ENCODE measurements at places on chromosomes 6 and 20. TPM values are rescaled to one million over a fixed set of nuclear protein-coding genes. Genes with fewer than 3 reads are reported as not detected.

DNA sequence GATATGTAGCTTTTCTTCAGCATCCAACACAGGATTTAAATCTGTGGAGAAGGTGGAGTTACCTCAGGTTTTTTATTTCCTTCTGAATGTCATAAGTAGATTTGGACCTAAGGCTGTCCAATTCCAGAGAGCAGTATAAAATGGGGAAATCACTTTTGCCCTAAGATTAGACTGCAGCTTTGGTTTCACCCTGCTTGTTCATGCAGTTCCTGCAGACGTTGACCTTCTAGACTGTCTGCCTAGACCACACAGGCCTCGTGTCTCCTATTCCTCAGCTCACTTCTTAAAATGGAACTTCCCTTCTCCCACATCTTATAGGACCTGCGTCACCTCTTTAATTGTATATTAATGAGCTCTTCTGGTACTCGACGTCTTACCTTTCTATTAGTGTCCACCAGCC lies 26.0 kb upstream of the C6orf62 start:
- no peak for DNase-seq

DNA sequence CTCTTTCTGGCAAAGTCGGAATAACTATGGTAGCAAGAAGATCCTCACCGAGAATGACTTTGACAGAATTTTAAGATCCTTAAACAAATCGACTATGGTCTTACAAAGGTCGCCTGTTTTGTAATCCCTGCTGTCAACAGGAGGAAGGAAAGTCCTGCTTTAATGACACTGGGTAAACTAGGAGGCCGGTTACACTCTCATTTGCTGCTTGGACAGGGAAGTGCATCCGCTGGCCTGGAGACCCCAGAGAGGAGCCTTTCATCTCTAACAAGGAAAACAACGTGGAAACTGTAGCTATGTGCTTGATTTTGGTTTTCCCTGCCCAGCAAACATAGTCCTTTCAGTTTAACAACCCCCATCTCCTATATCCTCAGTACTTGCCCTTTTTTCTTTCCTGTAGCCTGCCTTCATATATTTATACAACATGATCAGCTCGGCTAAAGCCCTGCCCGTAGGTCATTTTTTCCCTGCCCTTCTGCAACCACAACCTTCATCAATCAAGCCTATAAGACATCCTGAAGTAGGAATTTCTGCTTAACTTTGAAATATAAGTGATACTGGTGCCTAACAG lies 97.2 kb upstream of the RIN2 start:
- no peak for DNase-seq

DNA sequence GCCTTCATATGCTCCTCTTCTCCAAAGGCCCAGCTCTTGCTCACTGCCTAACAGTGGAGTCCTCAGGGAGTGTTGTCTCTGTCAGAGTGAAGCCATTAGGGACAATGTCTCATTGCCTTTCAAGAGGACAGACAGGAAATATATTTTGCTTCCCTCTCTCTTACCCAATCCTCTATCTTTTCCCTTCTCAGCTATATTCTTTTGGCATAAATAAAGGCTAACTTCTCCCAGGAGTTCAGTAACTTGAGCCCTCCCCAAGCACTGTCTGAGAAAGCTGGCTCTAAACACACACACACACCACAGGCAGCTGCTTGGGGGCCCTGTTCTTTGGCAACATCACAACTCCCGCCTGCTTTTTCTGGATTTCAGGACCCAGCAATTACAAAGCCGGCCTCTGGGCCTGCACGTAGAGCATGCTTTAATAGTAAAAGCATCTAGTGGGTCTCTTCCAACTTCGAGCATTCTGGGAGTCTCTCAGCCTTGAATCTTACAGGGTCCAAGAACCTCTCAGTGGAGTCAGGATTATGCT lies 34.7 kb upstream of the LAMA4 start:
- no peak for DNase-seq

The SPEF1 gene
- total RNA-seq = under 0.01 TPM

DNA sequence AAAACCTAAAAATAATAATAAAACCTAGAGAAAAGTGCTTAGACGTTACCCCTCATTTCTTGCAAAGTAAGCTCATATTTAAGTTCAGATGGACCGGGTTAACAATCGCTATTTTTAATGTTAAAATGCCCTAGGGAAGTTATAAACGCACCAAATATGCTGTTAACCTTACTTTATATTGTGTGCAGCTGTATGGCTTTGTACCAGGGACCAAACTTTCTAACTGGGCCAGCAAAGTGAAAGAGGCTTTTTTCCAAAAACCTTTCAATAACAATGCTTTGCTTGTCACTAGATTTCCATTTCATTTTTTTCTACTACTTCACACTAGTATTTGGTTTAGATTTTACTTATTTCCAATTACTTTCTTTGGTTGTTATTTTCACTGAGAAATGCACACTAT lies 248.5 kb downstream of the FOXC1 start:
- no peak for DNase-seq

The ADAM33 gene
- not detected for total RNA-seq

DNA sequence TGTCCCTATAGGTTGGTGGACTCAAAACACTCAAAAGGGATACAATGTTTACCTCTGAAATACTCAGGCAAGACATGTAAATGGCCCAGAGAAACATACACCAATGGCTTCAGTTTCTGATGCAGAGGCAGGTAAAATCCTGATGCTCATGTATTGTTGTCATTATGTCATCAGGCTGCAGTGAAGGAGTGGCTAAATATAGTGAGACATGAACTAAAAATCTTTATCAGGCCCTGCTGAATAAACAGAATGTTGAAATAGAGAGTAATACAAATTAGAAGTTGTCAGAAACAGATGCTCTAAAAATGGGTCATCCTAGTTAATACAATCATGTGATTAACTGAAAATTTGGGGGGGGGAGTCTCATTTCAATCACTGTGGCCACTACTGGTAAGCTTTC lies 20.4 kb downstream of the PTPRK start:
- DNase-seq = no peak

- DNase-seq = peak; percentile 63
These were observed 5.5 kb upstream of the HLA-E start for GRCh38 chr6:30483677-30484279.

The CAP2 gene
- total RNA-seq = under 0.01 TPM

DNA sequence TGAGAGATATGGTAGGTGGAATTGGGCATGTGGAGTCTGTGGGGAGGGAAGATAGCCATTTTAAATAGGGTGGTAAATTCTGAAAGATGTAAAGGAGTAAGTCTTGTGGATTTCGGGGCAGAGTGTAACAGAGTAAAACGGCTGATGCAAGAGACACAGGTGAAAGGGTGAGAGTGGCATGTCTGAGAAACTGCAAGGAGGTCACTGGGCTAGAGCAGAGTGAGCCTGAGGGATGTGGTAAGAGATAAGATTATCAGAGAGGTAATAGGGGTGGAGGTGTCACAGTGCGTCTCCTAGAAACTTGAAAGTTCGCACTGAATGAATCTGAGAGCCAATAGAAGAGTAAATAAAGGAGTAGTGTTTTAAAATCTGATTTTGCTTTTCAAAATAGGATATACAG lies 308.1 kb downstream of the EPM2A start:
- no peak for DNase-seq

- no peak for DNase-seq
These were observed 46.5 kb downstream of the SOBP start for GRCh38 chr6:107536180-107536961.

GRCh38 chr20:63246490-63247288 lies 7.6 kb downstream of the NKAIN4 start:
- no peak for DNase-seq

DNA sequence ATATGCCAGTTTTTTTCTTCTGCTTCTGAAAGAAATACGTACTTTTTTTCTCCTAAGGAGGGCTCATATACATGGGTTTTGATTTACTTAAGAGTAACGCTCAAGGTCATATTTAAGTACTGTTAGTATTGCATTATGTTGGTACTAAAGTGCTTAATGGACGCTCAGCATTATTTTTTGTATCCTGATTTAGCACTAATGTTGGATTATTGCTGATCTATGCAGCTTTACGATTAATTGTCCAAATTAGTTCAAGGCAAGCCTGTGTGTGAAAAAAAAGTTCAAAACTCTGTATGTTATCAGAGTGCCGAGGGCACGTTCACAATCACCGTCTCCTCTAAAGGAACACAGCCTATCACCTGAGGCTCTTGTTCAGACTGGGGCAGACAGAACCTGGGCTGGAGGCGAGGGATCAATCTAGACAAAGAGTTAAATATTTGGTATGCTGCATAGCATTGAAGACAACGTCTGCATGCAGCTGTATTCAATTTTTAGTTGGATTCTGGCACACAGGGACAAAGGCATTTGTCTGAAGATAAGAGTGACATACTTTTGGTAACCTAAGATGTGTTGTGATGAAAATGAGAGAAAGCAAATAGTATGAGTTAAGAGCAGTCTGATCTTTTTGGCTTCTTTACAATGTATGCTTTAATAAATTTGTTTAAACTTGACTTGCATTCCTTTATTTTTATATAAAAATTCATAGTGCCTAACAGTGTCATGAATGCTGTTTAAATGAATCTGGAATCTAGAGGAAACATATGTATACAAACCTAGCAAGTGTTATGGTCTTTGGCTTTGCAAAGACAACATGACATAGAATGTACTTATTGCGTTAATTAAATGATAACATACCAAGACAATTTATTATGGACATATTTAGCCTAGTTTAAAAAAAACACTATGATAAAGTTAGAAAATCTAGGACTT lies 341.2 kb downstream of the SAMD5 start:
- no peak for DNase-seq

The RNF144B gene
- total RNA-seq = 16.7 TPM

GRCh38 chr20:44215125-44215524 lies 4.6 kb upstream of the OSER1 start:
- peak; percentile 83 for DNase-seq

GRCh38 chr6:11917951-11918738 lies 94.0 kb upstream of the HIVEP1 start:
- no peak for DNase-seq

DNA sequence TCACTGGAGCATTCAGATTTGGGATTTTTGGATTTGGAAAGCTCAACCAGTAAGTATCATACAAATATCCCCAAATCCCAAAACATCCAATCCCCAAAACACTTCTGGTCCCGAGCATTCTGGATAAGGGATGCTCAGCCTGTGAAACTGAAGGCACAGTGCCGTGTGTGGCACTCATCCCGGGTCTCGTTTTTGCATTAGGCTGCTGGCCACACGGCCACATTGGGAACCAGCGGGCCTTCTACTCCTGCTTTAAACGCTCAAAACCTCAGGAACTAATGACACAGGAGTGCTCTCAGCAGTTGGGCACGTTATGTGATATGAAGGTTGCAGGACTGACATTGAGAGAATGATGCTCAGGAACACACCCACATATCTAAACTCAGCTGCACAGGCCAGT lies 35.6 kb downstream of the PSMG4 start:
- no peak for DNase-seq

The PACRG gene
- total RNA-seq = 5.7 TPM

DNA sequence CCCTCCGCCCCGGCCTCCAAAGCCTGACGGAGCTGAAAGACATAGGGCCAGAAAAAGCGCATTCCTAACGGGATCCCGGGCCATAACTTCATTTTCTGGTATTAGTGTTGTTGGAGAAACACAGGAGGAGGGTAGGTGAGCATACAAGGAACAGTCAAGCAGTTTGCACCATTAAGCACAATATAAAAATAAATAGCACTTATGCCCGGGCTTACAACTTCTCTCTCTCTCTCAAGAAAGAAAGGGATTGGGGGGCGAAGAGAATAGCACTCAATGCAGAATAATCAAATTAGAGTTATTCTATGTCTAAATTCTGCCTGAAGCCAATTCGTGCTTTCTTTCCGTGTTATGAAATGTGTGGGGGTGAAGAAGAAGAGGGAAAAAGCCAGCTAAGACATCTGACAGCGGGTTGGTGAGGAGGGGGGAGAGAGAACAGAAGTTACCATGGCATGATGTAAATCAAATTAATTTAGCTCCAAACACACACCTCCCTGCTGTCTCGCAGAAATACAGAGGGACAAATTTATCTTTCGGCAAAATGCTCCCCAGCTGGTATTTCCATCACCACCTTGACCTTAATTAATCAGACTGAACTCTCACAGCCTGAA lies 508 bp upstream of the METTL24 start:
- no peak for DNase-seq

The SCUBE3 gene
- total RNA-seq = not detected

The LY6G6F gene
- 0.54 TPM for total RNA-seq

The PBOV1 gene
- total RNA-seq = not detected

- DNase-seq = no peak
These were observed 509.9 kb downstream of the TENT5A start for GRCh38 chr6:81242624-81243023.

The SPATS1 gene
- total RNA-seq = not detected

DNA sequence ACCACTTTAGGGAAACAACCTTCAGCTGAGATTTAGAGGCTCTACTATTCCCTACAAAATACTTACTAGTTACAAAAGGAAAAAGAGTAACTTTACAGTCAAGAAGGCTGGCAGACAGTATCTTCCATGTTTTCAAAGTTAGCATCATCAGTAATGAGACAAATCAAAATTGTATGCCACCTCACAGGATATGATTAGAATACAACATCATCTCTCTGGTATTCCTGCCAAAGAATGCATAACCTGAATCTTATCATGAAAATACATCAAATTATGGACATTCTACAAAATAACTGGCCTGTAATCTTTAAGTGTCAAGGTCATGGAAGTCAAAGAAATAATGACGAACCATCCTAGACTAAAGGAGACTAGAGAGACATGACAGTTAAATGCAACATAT lies 38.4 kb downstream of the CDK5RAP1 start:
- DNase-seq = no peak

- DNase-seq = no peak
These were observed 101.0 kb downstream of the ARHGAP18 start for GRCh38 chr6:129608886-129609537.

GRCh38 chr20:50187403-50188051 lies 3.1 kb upstream of the CEBPB start:
- DNase-seq = no peak

The MYB gene
- total RNA-seq = 250 TPM

The IL17A gene
- under 0.01 TPM for total RNA-seq

GRCh38 chr6:21151119-21151518 lies 442.4 kb upstream of the SOX4 start:
- DNase-seq = no peak

The SLC25A27 gene
- total RNA-seq = 5.7 TPM

DNA sequence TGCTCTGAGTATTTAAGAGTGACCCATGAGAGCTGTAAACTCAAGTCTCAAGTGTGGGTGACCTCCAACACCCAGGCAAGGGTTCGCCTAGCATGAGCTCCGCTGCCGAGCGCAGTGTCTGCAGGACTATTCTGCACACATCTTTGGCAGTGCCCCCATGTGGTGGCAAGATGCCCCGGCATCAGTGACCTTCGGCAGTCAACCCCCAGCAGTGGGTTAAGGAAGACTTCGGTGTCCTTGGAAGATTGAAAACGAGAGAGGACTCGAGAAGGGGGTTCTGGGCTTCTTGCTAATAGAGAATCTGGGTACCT lies 43.1 kb downstream of the RBM38 start:
- DNase-seq = peak; percentile 27

DNA sequence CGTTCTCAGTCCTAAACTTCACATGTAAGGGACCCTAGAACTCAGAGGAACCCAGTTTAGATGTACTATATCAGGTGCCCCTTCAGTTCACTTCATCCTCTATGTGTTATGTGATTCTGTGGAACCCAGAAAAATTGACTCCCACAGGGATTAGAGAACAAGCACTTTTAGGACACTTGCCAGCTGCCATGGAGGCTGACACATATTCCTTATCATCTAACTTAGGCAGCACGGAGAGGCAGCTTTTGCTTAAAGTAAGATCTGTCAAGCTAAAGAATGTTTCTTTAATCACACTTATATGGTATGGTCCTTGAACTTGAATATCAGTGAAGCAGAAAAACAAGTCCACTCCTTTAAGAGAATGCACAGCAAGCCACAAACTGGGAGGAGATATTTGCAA lies 701.5 kb upstream of the ID4 start:
- DNase-seq = no peak

The CD24 gene
- 3.5 TPM for total RNA-seq

The C20orf202 gene
- under 0.01 TPM for total RNA-seq

- DNase-seq = no peak
These were observed 67.4 kb upstream of the ASCC3 start for GRCh38 chr6:100948381-100949133.

Data from hematopoietic multipotent progenitor cell (in vitro differentiated cells).